ENCODE measurements at places on chromosomes 4 and X.

- DNase-seq = no peak
Observed at GRCh38 chr4:79764120-79764519, 308.9 kb downstream of the ANTXR2 start.

DNA sequence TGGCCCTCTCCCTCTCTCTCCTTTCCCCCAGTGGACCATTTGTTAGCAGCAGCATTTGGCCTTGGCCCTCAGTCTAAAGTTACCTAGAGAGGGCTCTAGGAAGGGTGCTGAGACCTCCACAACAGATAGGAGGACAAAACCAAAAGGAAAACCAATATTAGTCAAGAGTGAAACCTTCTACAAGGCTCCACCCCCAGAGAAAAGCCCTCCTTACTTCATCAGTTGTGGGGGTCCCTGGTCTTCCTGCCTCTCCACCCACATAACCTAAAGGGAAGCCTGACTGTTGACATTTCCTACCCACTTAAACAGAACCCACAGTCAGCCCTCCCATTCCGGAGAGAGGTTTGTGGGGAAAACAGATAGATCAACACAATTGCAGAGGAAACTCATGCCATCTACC, 4.7 kb upstream of the CD40LG start:
- no peak for DNase-seq

DNA sequence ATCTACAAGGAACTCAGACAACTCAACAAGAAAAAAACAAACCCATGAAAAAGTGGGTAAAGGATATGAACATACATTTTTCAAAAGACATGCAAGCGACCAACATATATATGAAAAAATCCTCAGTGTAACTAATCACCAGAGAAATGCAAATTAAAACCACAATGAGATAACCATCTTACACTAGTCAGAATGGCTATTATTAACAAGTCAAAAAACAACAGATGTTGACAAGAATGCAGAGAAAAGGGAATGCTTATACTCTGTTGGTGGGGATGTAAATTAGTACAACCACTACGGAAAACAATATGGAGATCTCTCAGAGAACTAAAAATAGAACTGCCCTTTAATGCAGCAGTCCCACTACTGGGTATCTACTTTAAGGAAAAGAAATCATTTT, 12.1 kb downstream of the NIPAL1 start:
- no peak for DNase-seq

- no peak for DNase-seq
Observed at GRCh38 chr4:88187766-88188165, 29.3 kb upstream of the ABCG2 start.

DNA sequence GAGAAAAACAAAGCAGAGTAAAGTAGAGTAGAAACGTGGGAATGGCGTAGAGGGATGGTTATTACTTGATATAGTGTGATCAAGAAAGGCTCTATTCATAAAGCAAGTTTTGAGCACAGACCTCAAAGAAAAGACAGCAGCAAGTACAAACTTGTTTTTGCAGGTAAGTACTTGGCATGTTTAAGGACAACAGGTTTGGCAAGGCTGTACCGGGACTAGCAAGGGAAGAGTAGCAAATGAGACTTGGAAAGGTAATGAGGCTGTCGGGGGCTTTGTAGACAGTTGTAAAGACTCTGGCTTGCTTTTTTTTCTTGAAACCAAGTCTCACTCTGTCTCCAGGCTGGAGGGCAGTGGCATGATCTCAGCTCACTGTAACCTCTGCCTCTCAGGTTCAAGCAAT, 40.9 kb downstream of the NEK1 start:
- DNase-seq = no peak

DNA sequence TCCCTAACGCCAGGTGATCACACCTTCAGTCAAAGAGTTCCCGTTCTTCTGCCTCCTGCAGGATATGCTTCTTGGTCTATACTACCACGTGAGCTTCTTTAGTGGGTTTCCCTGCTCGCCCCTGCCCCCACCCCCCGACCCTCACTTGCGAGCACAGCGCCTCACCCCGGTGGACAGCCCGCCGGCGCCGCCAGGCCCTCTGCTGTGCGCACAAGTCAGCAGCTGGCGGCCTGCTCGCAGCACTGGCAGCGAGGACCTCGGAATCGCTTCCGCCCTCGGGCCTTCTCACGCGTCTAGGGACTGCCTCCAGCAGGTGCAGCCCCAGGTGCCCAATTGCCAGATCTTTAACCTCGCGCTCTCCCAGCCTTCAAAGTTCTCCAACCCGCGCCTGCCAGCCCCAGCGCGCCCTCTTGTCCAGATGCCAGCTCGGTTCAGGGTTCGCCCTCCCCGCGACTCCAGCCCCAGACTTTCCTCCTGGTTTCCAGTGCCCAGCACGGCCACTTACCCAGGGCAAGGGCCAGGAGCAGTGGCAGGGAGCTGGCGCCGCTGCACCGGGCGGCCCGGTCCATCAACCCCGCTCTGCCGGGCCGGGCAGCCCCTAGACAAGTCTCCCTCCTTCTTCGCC, 454 bp downstream of the BTC start:
- DNase-seq = no peak

- DNase-seq = no peak
Observed at GRCh38 chrX:70421618-70422017, 1.5 kb upstream of the GDPD2 start.

- DNase-seq = no peak
Observed at GRCh38 chr4:16864199-16864598, 34.2 kb downstream of the LDB2 start.

DNA sequence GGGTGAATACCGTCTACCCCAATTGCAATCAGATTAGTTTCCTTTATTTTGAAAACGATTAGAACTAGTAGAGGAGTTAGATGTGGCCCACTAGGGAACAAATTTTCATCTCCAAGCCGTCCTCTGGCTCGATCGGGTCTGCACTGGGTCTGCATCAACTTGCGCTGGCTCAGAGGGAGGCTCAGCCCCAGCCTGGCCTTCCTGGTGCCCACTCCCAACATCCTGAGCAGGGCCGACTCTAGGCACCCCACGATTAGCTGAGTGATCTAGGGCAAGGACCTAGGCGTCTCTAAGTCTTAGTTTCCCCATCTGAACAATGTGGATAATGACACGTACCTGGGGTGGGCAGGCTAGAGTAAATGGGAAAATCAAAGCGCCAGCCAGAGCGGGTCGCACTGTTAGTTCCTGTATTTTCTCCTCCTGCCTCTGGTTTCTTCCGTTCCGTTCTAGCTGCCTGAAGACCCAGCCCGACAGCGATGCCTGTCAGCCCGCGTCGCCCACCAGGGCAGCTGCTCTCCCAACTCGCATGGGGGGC, 7.7 kb upstream of the HAND2 start:
- DNase-seq = no peak

DNA sequence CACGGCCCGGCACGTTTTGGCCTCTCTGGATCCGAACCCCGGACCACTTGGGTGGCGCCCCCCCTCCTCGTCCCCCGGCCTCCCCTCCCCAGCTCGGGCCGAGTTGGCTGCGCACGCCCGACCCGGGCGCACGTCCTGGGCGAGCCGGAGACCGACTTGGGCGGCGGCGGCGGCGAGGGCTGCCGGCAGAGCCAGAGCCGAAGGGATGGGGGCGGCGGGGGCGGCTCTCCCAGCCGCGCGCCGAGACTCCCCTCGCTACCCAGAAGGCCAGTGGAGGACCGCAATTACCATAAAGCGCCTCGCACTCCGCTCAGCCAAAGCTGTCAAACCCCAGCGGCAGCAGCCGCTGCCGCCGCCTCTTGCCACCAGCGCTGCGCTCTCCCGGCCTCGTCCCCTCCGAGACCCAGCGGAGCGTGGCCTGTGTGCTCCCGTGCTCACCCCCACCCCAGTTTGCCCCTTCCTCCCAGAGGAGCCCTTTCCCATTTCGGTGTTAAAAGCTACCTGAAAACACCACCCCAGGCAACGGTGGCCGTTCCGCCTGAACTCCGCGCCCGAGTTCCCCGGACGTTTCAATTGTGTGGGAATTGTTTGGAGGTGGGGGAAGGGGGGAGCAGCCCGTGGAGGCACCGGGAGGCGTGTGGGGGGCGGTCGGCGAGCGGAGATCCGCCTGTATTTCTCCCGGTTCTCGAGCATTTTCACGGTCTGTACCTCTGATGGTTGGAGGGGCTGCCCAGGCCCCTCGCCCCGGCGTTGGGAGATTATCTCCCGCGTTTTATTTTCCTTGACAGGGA, 701 bp upstream of the BCOR start:
- DNase-seq = peak; percentile 82

DNA sequence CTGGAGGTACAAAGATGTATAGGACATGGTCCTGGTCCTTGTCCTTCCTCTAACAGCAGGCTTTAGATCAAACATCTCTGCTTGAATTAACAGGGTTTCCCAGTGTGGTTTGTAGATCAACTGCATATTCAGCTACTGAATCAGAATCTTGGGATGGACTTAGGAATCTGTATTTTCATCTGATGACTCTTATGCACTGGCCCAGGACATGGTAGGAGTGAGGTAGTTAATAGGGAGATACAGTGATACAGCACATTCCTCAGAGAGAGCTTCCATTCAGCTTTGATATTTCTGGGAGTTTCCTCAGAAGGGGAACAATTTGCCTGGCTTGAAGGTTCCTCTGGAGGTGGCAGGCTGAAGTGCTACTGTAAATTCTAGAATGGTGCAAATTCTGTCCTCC, 203.1 kb downstream of the LARP7 start:
- DNase-seq = no peak

- DNase-seq = no peak
Observed at GRCh38 chr4:106286611-106287010, 29.4 kb downstream of the TBCK start.

DNA sequence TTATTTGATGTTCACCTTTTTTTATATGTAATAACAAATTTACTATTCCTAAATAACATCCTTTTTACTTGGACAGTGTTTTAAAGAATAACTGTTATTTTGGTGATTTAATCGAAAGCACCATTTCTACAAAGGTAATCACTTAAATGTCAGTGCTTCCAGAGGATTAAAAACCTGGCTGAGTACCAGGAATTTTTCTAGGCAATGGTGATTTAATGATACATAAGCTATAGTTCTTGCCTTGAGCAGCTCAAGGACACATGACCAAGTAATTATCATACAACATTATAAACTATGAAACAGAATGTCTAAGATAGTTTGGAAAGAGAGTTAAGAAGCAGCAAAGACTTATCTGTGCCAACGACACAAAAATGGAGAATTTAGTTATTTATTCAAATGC, 1291.9 kb upstream of the TENM3 start:
- no peak for DNase-seq

DNA sequence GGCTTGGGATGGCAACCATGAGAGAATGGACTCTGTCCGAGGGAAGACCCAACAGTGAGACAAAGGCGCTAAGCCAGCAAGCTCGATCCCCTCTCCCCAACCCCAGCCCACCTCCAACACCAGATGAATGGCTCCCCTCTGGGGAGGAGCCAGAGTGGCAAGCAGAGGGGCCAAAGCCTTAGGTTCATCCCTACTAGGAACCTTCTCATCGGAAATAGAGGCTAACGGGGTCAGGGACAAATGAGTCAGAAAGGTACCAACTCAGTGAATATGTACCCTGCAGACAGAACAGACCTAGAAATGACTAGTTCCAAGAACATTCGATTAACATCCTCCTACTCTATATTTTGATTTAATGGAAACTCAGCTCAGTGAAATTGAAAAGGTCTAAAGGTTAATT, 73.9 kb downstream of the NSG1 start:
- DNase-seq = peak; percentile 64

DNA sequence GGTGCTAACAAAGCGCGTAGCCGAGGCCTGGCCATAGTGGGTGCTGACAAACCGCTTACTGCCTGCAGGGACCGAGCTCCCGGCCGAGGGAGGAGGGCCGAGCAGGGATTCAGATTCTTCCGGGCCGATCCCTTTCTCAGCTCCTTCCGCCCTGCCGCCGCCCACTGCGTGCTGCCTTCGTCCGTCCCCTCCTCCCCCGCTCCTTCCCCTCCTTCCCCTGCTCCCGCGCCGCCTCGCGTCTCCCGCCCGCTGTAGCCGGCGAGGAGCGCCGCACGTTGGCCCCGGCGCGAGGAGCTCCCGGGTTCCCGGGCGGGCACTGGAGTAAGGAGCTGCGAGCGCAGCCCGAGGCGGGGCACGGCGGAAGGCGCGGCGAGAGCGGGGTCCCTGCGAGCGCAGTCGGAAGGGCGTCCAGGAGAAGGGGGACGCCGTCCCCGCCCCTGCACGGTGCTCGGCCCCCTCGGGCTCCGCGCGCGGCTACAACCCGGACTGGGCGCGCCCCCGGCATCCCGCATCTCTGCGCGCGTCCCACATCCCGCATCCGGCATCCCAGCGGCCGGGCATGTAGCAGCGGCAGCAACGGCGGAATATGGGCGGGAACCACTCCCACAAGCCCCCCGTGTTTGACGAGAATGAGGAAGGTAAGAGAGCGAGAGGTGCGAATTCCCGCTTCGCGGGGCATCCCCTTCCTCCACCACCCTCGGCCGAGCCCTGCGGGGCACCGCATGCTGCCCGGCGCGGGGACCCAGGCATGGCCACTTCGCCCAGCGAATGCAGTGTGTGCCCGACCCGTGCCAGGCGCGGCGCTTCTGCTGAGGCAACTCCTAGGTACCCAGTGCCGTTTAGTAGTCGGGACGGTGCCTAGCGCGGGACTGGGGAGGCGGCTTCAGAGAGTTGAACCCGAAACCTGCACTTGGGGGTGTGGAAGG, at the start of gene STK32B:
Gene STK32B, plus strand, starts transcription at position 203 of the 926 bp plus-strand sequence.
- no peak for DNase-seq

DNA sequence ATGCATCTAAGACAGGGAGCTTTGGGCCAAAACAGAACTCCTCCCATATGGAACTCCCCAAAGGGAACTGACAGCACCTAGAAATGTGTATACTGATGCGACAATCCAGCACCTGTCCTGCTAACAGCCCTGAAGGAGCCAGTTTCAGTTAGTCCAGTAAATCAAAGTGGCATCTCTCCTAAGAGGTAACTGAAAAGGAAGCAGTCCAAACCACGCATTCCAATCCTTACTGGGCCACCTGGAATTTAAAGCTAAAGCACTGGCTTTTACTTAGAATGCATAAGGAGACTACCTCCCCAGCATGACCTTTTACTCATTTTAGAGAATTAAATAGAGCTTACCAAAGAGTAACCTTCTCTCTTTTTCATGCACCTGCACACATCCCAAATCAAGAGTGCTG, 586.8 kb upstream of the PITX2 start:
- no peak for DNase-seq

DNA sequence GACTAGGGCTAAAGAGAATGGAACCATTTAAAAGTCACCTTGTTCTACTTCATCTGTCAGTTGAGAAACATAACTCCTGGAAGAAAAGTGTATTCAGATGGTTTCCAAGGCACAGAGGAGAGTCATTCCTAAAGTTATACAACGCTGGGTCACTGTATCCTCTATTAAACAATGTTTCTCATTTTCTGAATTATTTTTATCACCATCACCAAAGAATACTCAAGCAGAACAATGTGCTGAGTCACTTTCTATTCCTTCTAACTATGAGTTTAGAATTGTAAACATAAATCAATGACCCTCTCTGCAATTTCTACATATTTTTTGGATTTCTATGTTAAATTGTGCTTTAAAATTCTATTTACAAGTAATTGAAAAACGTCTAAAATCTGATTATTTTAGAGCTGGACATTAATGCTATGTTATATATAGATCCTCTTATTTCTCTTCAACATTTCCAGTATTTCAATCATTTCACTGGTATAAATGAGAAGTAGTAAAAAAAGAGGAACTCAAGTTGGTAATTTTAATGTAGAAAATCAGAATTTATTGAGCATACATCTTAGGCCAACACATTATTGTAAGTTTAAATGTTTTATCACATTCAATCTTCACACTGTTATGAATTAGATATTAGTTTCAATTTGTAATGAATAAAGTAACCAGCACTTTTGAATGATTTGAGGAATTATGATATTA, 7.5 kb downstream of the DTHD1 start:
- no peak for DNase-seq

- DNase-seq = no peak
Observed at GRCh38 chr4:72314869-72315268, 254.2 kb downstream of the ADAMTS3 start.

GRCh38 chr4:141388481-141388880, 167.8 kb downstream of the ZNF330 start:
- no peak for DNase-seq

GRCh38 chr4:120144634-120145033, 78.0 kb upstream of the MAD2L1 start:
- DNase-seq = no peak

Data from activated effector memory CD4-positive, alpha-beta T cell treated with anti-CD3 and anti-CD28 coated beads, Interleukin-2, amount 50 U/mL, for 16 hours (primary cell).